Stimulated activated CD4-positive, alpha-beta T cell treated with anti-CD3 and anti-CD28 coated beads, Interleukin-1b, Interleukin-23, amount 100 ng/mL, for 1 hour (primary cell): ENCODE measurements at places on chromosomes 6 and 20.

GRCh38 chr6:136764517-136764993, 27.7 kb downstream of the MAP3K5 start:
- no peak for DNase-seq

DNA sequence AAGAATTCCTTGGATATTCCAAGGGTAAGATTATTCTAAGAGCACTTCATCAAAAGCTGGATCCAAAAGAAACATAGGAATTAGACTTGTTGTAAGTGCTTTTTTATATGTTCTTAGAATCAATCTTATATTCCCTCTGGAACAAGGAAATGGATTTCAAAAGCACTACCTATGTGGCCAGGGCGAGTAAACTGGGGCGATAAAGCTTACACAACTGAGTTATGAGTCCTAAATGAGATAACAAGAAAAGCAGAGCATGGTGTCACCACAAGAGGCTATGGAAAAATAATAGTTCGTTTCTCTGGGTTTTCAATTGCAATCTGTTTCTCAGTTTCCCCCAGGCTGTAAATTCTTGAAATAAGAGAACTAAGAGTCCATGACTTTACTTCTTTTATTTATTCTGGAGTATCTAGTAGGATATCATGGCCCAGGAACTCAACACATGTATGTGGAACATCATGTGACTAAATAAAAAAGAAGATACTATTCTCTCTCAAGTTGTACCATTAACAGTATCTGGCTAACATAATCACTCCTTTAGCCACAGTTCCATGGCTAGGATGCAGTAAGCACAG, 51.5 kb downstream of the NUDT3 start:
- DNase-seq = no peak

GRCh38 chr6:14876778-14877613, 368.9 kb upstream of the JARID2 start:
- DNase-seq = no peak

GRCh38 chr6:80338201-80338836, 231.8 kb downstream of the BCKDHB start:
- peak; percentile 37 for DNase-seq

GRCh38 chr6:125099211-125100073, 54.1 kb upstream of the TPD52L1 start:
- no peak for DNase-seq

DNA sequence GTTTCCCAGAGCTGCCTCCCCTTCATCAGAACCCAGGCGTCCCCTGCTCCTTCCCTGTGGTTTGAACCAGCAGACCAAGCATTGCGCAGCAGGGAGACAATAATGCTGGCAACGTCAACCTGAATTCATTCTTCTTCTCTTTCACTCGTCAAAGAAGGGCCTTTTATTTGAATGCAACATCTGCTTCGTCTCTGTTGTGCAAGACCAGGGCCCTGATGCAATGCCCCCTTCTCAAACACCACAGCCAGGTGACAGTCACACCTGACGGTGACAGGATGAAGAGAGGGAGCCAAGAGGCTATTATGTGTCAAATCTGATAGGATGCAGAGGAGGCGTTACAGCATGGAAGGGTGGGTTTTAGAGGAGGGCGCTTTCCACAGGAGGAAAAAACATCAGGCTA, 8.0 kb downstream of the INSM1 start:
- DNase-seq = no peak

DNA sequence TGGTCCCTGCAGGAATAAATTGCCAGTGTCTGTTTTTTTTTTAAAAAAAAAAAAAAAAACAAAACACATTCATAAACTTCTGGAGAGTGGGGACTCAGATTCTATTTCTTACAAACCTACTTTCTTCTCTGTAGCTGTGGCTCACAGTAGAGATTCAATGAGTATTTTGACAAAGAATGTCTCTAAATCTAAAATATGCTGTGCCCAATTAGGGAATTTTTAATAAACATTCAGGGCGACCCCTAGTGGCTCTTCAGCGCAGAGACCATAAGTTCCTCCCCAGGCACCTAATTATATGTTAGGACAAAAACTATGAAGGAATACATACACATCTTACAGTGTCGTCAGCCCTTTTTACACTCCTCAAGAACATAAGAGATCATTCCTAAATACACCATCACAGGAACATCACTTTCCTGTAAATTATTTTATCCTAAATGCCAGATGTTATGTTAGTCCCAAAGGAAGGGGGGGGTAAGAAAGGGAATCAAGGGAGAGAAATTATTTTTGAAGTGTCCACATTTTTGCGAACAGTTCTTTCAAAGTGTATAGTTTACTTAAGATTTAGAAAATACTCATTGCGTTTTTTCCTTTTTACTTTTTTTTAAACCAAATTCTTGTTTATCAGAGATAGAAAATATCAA, 21.8 kb upstream of the NAA20 start:
- DNase-seq = no peak

DNA sequence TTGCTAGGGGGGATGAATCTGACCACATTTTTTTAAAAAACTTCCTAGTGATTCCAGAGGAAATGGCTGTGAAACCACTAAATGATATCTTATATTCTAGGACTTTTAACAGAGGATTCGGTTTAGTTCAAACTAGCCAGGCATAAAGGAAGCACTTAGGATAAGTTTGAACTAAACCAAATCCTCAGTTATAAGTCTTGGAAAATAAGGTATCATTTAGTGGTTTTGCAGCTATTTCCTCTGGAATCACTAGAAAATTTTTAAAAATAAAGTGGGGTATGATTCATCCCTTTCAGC, 327.9 kb upstream of the QKI start:
- DNase-seq = no peak

GRCh38 chr20:19341348-19342053, 129.1 kb downstream of the SLC24A3 start:
- no peak for DNase-seq

DNA sequence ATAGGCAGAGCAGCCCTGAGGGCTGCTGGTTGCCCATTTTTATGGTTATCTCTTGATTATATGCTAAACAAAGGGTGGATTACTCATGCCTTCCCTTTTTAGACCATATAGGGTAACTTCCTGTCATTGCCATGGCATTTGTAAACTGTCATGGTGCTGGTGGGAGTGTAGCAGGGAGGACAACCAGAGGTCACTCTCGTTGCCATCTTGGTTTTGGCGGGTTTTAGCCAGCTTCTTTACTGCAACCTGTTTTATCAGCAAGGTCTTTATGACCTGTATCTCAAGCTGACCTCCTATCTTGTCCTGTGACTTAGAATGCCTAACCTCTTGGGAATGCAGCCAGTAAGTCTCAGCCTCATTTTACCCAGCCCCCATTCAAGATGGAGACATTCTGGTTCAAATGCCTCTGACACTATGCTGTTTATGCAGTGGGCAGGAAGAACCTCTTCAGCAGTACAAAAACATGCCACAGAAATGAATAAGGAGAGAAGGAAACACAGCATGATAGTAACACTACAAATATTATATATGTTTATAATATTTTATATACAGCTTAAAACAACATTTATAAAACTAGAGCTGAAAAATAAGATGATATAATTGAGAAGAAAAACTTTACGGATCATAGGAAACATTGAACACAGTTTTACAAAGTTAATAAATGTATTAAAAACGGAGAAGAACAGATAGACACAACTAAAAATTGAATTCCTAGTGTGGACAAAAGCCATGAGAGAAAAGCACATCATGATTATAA, 58.9 kb upstream of the SAMD5 start:
- DNase-seq = no peak

GRCh38 chr20:63703471-63703975, 4.3 kb downstream of the ARFRP1 start:
- no peak for DNase-seq

DNA sequence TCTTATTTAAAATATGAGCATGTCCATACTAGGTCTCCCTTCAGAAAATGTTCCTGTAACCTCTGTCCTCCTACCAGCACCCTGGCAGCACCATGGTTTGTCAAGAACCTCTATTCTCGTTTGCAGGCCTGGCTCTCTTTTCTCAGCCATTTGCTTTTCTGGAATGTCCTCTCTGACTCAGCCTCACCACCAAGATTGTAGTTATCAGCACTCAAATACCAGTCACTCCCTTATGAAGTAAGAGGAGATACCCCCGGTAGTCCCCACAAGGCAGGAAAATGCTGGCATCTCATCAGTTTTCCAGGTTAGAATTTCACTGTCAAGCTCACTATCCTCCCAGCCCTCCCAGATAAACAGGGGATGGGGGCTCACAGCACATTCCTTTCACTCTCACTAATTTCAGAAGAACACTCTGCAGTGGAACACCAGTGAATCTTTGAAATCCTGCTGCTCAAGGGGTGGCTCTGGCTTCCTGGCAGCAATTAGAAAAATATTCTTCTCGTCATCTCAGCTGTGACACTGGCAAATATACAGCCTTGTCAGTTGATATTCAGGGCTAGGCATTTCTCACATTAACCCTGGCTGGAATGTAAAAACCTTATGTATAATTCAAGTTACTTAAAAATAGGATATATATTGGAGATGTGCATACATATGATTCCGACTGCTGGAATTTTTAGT, 129.2 kb downstream of the TBX18 start:
- no peak for DNase-seq

DNA sequence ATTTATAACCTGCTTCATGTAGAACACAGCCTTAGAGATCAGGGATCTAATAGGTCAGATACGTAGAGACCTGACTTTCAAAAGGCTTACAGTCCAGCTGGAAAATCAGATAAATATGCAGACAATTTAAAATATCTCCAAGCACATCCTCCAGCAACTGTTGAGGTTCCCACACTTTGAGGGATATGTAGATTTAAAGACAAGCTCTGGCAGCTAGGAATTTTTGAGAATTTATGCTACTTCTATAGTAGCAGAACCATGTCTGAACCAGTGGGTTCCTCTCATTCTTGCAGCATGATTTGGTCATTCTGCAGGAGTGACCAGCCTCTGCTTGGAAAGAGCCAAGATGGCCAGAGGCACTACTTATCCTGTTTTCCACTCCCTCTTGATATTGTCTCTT, 60.5 kb downstream of the CYB5R4 start:
- DNase-seq = no peak

- DNase-seq = no peak
Observed at GRCh38 chr6:137390334-137390733, 103.9 kb downstream of the OLIG3 start.
